K562 (cell line): ENCODE measurements at places on chromosomes 3 and 15. TPM values are rescaled to one million over a fixed set of nuclear protein-coding genes. Genes with fewer than 3 reads are reported as not detected.

The GPR27 gene
- not detected in 2 replicates for total RNA-seq

The DYNLT2B gene
- 8.3 and 8.6 TPM in 2 replicates for total RNA-seq

The C3orf85 gene
- not detected in 2 replicates for total RNA-seq

The RARRES1 gene
- total RNA-seq: not detected in 2 replicates

The GPR62 gene
- total RNA-seq: not detected in 2 replicates

The KBTBD12 gene
- total RNA-seq: not detected in 2 replicates

The MB21D2 gene
- not detected in 2 replicates for total RNA-seq

The IMPDH2 gene
- 315 and 318 TPM in 2 replicates for total RNA-seq

The FGD5 gene
- total RNA-seq: 0.13 and 0.18 TPM in 2 replicates

The FSTL1 gene
- total RNA-seq: 0.58 and 0.83 TPM in 2 replicates

DNA sequence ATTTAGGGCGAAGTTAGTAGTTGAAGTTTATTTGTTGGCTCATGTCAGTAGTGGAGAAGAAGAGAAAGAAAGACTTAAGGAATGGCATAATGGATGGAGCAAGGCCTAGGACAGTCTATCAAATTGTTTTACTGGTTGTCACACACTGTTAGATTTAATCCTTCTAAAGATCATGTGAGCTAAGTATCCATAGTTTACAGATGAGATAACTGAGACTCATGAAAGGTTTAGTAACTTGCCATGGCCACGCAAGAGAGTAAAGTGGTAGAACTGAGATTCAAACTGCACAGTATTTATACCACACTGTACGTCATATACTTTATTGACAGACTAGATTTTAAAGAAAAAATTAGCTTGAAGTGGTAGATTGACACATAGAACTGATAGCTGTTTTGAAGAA lies 11.4 kb downstream of the SPRED1 start:
- DNase-seq: no peak

- no peak for DNase-seq
Measured at GRCh38 chr15:57690341-57690966, 16.1 kb upstream of the POLR2M start.

DNA sequence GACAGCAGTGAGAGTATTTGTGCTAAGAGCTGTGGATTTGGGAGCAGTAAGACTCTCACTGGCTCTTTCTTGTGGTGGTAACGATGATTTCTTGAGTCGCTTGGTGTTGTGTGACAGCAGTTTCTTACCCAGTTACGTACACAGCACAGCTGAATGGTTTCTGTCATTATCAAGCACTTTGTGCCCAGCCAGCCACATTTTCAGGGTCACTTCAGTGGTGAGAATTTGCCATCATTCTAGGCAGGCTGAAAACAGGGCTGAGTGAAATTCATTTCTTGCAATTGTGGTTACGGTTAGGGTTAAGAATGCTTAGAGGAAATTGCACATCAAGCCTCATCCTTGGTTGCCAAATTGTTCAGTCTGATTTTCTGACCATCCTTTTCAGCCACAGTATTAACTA lies 130.1 kb downstream of the RYR3 start:
- no peak for DNase-seq

DNA sequence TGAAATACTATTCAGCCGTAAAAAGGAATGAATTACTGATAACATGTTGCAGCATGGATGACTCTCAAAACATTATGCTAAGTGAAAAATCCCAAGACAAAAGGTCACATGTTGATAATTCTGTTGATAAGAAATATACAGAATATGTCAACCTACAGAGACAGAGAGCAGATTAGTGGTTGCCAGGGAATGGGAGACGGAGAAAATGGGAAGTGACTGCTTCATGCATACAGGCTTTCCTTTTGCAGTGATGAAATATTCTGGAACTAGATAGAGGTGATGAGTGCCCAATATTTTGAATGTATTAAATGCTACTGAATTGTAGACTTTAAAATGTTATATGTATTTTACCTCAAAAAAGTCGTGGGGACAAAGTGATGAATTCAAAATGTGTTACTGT lies 56.2 kb downstream of the ABHD2 start:
- DNase-seq: no peak

DNA sequence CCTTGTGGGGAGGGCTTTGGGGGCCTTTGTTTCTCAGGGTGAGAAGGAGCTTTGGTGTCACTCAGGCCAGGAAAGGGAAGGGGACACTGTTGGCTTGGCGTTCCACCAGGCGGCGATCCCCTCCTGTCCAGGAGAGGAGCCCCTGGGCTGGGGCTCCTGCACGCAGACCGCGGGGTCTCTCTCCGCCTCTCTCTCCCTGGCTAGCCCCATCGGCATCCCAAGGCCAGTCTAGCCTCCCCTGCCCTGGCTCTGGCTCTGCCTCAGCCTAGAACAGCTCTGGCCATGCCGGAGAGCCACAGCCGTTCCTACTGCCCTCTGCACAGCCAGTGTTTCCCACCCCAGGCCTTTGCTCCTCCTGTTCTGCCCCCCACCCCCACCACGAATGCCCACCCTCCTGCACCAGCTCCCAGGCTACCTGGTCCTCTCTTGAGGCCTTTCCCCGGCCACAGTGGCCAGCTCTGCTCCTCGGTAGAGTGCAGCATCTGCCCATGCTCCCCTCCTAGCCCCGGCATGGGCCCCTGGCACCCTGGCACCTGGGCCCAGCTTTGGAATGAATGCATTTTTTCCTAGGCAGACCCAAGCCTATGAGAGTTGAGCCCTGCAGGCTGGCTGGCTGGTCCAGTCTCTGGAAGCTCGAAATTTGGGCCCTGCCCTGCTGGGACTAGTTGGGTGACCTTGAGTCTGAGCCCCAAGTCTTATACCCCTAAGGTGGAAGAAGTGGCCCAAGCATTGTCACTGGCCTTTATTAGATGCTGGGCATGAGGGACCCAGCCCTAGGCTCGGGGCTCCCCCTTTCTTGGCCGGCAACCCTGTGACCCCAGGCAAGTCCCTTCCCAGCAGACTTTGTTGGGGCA lies 2.4 kb downstream of the PLXNA1 start:
- DNase-seq: no peak

DNA sequence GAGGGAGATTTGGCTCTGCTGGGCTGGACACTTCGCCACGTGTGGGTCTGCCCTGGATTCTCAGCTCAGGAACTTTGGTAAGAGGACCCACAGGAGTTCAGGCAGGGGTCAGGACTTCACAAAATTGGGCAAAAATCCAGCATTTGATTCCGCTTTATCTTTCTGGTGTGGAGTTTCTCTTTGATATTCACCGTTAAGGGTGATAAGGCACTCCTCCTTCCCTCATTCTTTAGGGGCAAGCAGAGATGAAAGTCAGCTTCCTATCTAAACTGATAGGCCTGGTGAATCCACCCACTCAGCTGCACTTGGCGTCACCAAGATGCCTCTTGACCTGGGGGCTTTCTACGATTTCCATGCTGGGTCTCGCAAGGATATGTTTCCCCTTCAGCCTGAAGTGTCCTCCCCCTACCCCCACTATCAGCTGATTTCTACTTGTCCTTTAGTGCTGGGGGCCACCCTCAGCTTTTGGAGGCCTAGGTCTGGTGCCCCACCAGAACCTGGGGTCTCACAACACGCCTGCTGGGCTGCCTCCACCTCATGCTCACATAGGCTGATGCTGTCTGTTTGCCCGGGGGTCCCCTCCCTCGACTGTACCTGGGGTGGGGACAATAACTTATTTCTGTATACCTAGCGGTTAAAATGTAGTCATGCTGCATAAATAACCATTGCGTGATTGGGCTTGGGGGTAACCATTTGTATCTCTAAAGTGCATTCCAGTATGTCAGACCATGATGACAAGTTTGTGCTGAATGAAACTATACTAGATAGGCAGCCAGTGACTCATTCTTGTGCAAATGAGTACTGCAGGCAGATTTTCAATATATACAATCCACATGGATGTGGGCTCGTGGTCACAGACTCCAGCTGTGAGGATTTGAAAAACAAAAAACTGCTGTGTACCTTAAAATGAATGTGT lies 248.3 kb downstream of the ADAMTS17 start:
- DNase-seq: no peak

DNA sequence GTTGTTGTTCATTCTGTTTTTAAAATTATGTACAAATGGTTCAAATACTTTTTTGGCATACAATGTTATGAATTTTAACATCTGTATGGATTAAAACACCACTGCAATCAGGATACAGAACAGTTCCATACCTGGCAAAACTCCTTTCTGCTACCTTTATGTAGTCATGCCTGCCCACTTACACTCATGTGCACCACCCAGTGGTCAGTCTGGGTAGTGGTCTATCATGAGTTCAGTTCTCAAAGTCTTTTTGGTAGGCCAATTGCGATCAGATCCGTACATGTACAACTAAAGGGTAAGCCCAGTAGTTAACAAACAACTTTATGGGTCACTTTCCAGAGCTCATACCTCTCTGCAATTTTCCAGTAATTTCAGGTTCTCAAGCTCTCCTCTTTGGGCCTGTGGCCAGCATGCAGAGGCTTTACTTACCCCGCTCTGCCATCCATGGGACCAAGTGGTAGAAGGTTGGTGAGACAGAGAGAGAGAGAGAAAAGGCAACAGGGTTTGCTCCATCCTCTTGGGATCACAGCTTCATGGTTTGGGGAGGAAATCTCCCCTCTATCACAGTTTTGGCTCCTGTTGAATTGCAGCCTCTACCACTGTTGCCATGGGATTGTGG lies 63.9 kb upstream of the FAM98B start:
- peak; percentile 55 for DNase-seq

GRCh38 chr15:47715856-47716445 lies 1.4 kb upstream of the SEMA6D start:
- DNase-seq: no peak

DNA sequence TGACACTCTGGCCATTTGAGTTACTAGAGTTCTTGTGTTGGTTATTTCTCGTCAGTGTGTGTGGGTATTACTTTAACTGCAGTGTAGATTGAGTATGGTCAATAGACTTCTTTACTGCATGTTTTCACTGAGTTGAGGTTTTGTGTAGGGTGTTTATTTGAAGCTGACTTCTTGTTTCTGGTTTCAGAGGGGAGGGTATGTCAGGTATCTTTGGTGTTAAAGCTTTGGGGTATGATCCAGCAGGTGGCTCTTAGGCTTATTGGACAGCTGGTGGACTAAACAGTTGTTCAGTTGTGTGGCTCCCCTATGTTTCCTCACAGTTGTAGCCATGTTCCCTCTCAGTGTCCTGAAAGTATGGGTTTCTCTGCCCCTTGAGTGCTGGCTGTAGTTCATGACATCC lies 72.0 kb downstream of the AKAP13 start:
- DNase-seq: no peak

DNA sequence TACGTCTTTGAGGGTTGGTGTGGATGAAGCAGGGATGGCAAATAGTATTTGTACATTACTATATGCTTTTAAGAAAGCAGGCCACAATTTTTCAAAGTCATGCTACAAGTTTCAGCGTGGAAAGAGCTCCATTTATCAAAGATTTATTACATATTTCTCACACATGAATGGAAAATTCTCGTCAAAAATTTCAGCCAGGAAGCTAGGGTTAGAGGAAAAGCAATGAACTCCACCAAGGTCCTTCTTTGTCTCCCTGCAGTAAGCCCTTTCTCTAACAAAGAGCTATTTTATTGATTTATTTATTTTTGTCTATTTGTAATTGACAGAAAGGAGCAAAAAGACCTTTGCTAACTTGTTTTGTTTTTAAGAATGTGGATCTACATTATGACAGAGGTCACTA lies 7.5 kb upstream of the ZBTB20 start:
- DNase-seq: no peak

DNA sequence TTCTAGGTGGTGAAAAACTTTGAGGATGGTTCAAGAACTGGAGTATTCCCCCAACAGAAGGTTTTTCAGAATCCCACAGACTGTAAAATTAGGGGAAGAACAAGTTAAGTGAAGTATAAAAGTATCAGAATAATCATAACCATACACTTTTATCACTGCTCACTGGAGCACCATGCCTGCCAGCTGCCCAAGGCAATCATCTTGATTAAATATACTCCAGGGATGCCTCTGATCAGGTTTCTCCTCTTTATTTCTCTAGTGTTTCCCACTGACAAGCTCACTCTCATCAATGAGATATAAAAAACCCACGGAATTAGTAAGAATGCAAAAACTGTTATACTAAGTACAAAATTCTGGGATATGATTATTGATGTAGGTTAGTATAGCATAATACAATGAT lies 108.0 kb downstream of the STAG1 start:
- DNase-seq: no peak

GRCh38 chr3:107413264-107413663 lies 36.0 kb downstream of the CCDC54 start:
- DNase-seq: no peak

- DNase-seq: no peak
Measured at GRCh38 chr15:89068325-89068784, 19.9 kb upstream of the ABHD2 start.

DNA sequence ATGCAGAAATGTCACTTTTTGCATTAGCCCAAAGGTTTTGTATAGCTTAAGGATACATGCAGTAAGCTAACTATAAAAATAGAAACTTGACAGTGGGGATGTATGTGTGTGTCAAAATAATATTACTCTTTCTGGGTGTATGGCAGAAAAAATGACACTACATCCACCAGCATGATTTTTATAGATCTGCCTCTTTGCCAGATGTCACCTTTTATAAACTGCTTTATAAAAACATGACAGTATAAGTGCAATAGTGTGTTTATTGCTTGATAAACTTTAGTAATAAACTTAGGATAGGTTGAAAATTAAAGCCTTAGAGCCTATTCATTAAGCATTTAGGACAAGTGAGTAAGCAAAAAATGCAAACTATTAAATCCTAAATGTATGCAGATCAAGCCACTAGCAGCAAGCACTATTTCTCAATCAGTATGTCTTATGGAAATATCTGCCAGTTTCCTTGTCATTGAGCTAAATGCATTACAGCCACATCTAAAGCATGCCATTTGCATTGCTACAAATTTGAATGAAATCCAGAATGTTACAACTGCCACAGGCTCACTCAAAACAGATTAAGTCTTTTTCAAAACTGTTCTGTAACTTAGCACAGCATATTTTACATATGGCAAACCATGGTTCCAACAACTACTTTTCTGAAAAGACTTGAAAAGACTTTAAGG lies 935.0 kb downstream of the FHIT start:
- no peak for DNase-seq

GRCh38 chr15:79451361-79451999 lies 19.3 kb downstream of the MINAR1 start:
- DNase-seq: no peak

DNA sequence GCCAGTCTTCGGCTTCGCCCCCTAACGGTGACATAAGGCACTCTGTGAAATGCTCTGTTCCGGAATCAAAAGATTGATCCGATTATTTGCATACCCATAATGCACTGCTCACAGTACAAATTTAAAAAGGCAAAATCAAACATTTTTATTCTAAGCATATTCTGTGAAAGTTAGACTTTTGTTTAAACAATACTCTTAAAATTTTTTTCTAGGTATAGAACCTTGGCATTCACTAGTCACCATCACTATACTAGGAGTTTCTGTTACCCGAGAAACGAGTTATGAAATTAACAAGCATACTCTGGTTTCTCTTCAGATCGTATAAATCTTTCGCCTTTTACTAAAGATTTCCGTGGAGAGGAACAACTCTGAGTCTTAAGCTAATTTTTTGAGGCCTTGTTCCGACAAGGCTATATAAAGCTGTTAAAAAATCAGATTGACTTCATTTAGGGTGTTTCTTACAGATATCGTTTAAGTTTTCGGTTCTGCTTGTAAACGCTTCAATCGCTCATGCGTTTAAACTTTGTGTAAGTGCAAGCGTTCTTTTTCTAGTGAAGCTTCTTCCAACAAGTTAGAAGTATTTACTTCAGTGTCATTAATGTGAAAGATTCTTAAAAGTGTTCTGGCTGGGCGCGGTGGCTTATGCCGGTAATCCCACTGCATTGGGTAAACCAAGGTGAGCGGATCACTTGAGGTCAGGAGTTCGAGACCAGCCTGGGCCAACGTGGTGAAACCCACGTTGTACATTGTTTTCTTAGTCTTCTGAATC lies at the start of gene RNU5B-1:
RNU5B-1 (plus strand) TSS at position 297 of the 769 bp plus-strand sequence.
- DNase-seq: peak; percentile 76

- DNase-seq: no peak
Measured at GRCh38 chr3:156233876-156234275, 113.5 kb downstream of the KCNAB1 start.
